ENCODE measurements at places on chromosomes 4 and X.

DNA sequence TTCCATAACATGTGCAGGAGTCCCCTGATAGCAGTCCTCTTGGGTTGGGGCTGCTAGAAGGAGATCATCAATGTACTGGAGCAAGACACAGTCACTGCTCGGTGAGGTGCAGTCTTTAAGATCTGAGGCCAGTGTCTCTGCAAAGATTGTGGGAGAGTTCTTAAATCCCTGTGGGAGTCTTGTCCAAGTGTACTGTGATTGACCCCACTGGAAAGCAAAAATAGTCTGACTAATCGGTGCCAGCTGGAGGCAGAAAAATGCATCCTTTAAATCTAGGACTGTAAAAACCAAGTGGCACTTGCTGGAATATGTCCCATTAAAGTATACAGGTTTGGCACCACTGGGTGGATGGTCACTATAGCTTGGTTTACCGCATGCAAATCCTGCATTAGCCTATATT lies 31.1 kb downstream of the SULT1E1 start:
- no peak for DNase-seq

DNA sequence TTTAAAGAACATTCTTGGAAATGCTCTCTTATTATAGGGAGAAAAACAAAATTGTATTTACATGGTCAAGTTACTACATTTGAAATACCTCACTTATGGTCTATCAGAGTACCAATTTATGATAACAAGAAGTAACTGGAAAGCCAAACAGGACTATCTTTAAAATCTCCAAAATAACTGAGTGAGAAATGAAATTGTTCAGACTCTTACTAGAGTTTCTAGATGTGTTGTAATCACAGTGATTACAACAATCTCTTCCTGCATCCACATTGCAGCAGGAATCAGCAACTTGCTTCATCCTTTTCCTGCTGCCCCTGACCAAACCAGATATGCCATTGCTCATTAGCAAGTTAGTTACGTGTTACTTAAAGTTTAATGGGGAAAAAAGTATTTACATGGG lies 245.2 kb upstream of the SMIM31 start:
- no peak for DNase-seq

GRCh38 chr4:183905081-183905592 lies at the start of gene STOX2:
Gene STOX2, plus strand, starts transcription at chr4:183905307. Its CDS starts 1,484 bp downstream, at chr4:183906791.
- no peak for DNase-seq

GRCh38 chrX:12304261-12304660 lies 166.0 kb downstream of the FRMPD4 start:
- DNase-seq, result no peak

All from GM10248 (cell line).